ENCODE measurements at places on chromosomes 1 and 21. TPM values are rescaled to one million over a fixed set of nuclear protein-coding genes. Genes with fewer than 3 reads are reported as not detected.

RSPH1 gene
- total RNA-seq, result not detected

SYT6 gene
- total RNA-seq, result not detected

ZBTB21 gene
- total RNA-seq, result 12.0 TPM

TTLL7 gene
- 5.7 TPM for total RNA-seq

SLAMF8 gene
- 0.05 TPM for total RNA-seq

C1orf116 gene
- not detected for total RNA-seq

FCRL2 gene
- total RNA-seq, result not detected

GALE gene
- 80.7 TPM for total RNA-seq

LCE1B gene
- total RNA-seq, result not detected

GBP2 gene
- 71.9 TPM for total RNA-seq

YBX1 gene
- total RNA-seq, result 851 TPM

GSTM1 gene
- total RNA-seq, result not detected

ITLN2 gene
- not detected for total RNA-seq

DNA sequence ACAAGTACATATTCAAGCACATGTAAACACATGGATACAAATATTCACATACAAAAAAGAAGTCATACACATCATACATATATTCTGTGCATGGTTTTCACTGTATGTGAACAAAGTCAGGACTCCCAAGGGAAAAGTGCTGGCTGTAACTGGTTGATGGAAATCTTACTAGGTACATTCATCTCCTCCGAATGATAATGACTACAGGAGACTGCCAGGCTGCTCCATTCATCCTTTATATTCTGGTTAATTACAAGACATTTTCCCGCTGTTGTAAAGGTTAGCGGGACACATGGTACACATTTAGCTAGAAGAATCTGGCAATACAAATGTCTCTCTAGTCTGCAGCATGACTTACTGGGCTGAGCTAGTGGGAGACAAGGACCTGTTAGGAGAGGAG, 26.2 kb upstream of the HMGB4 start:
- DNase-seq, result no peak

DNA sequence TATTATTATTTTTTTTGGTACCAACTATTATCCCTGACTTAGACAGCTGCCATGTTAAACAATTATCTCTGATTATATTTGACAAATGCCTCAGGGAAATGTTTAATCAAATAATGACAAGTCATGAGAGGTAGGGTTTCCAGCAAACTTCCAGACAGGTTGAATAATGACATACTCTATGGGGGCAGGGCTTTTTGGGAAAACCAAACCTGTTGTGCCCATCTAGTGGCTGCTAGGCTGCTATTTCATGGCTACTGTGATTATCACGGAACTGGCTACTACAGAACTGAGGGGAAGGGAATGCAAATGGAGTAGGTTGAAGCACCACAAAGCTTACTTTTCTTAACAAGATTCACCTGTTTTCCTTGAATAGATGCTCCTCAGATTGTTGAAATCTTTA, 77.6 kb downstream of the DUSP10 start:
- DNase-seq, result no peak

GRCh38 chr21:31470896-31471694, 127.0 kb upstream of the TIAM1 start:
- no peak for DNase-seq

- no peak for DNase-seq
Observed at GRCh38 chr1:46996659-46997281, 26.7 kb upstream of the CYP4X1 start.

DNA sequence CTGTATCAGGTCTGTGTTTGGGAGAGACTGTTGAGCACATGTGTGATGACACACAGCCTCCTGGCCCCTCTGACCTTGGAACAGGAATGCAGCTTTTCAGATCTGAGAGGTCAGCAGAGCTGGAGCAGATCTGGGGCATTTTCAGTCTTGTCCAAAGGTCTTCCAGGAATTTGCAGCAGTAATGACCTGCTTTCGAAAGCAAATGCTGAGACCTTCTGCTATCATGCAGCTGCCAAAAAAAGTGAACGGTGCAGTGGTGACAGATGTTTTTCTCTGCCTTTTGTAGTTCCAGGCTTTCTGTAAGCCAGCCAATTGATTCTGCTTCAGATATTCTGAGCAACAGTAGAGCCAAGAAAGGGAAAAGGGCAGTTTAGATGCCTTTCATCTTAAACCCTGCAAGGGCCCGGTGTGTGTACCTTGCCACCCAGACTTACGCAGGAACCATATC, 137.8 kb upstream of the COA6 start:
- DNase-seq, result no peak

DNA sequence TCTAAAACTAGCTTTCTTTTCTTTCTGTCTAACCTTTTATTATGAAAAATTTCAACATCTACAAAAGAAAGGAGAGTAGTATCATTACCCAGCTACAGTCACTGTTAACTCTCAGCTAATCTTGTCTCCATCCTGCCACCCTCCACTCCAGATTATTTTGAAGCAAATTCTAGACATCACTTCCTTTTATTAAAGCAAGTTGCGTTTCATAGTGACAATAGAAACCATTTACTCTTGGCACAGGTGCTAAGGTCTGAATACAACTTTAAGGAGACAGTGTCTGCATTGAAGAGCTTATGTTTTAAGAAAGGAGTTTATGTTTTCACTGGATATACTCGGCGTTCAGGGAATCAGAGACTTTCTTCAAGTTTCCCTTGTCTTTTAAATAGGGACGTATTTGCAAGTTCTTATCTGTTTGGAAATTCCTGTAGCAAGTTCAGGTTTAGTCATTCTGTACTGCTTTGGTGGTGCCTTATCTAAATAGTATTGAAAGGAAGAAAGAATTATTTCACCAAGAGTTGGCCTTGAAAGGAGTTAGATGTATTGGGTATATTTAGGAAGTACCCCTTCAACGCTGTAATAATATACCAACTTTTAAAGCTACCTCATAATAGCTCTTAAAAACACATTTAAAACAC, 42.7 kb downstream of the ITSN1 start:
- peak; percentile 38 for DNase-seq

- no peak for DNase-seq
Observed at GRCh38 chr21:33069645-33069993, 322 bp upstream of the OLIG1 start.

GRCh38 chr1:238186887-238187574, 296.3 kb upstream of the ZP4 start:
- no peak for DNase-seq

- no peak for DNase-seq
Observed at GRCh38 chr21:31130821-31131220, 92.5 kb upstream of the KRTAP19-8 start.

DNA sequence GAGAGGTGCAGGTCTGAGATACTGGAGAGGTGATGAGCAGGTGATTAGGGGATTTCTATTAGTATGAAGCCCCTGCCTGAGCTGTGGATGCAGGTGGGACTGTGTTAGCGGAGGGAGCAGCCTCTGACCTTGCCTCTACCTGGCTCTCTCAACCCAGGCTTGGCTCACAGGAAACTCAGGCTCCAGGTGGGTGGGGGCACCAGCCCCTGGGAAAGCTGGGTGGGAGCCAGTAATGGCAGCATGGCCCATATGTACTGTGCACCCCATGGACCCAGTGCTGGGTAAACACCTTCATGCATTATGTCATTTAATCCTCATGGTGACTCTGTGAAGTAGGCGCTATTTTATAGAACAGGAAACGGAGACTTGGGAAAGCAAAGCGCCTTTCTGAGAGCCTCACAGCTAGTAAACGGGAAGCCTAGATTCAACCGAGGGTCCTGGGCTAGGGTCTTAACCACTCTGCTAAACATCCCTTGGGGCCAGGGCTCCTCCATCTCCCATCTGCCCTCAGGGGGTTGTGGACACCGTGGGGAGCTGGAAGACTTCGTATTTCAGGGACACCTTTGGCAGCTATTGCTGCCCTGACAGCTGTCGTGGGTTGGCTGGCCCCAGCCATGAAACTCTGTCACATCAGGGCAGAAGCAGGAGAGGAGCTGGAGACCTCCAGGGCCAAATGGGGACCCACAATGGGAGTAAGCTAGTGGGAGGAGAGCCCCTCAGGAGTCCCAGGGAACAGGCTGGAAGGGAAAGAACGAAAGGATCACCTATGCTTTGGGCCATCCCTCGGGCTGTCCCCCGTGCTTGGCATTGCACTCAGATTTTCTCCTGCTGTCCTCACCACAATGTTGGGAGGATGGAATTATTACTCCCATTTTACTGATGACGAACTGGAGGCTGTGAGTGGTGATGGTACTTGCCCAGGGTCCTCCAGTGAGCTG, 59.6 kb upstream of the CSF3R start:
- DNase-seq, result no peak

GRCh38 chr1:214067853-214068703, 80.3 kb downstream of the PROX1 start:
- no peak for DNase-seq

- DNase-seq, result peak; percentile 100
Observed at GRCh38 chr1:41955461-41956159, 36.9 kb upstream of the HIVEP3 start.

- DNase-seq, result peak; percentile 33
Observed at GRCh38 chr1:6819246-6820040, 34.2 kb downstream of the CAMTA1 start.

DNA sequence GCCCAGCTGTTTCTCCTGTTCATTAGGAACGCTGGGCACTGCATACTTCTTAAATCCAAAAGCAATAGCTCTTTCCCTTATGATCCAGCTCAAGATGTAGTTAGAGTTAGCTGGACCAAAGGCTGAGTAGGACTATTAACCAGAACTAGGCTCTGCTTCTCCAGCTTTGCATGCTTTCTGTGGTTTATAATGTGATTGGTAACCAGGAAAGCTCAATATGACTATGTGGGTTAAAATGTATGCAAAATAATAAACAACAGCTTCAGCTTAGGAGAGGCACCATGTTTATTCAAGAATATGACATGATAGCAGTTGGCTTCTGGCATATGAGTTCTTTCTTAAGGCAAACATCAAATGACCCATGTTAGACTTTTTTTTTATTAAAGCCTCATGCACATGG, 73.8 kb downstream of the LYPLAL1 start:
- no peak for DNase-seq

DNA sequence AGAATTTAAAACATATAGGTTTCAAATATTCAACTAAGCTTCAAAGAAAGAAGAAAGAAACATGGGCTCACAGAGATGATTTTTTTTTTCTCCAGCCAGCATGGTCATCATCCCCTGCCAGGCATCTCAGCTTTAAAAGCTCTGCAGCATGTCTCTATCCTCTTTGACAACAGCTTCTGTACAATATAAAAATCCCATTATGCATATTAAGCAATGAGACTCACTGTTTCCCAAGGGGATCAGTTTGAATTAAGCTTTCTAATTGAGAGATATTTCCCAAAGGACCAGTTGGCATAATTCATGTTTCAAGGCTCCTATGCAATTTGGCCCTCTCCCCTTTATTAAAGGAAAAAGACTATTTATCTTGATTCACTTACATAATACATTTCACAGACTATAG, 220.3 kb downstream of the GRIK1 start:
- DNase-seq, result no peak

DNA sequence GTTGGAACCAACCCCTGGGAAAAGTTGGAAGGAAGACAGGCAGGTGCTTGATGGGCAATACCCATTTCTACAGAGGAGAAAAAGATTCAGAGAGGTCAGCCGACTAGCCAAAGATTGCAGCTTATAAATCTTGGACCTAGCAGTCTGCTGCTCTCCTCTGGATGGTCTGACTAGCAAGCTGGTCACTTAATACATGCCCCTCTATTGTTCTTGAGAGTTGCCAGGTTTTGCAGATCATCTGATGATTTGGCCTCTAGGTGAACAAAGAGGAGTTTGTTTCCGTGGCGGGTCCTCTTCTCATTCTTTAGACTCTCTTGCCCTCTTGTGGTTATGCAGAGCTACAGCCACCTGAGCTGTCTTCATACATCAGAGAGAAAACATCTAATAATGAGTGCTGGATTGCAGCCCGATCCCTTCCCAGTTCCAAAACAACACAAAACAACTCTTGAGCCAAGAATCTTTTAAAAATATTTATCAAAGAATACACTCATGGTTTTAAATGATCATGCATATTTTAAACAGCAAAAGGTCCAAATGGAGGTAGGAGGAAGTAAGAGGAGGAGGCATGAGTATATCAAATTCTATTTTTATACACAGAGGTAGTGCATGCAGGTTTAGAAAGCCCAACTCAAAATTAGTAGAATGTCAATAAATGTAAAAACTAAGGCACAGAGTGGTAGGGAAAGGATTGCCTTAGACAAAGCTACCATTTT, 115.7 kb downstream of the SLC30A10 start:
- DNase-seq, result peak; percentile 65

DNA sequence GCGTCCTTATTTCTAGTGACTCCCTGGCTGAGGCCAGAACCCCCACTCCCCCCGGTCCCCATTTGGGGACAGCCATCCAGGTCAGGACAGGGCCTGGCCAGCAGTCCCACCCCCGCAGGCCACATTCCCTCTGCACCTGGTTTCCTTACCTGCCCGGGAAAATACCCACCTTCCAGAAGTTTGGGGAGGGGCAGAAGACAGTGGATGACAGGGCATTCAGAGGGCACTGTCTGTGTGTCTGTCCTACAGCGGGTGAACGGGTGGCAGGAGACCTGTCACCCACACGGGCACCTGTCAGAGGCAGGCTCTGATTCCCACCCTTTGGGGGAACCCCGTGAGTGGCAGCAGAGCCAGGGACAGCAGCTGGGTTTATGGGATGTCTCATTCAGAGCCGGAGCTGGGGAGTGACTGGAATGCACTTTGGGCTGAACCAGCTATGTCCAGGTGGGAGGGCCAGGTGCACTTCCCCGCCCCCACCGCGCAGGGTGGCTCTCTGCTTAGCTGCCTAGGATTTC, 2.0 kb downstream of the ARHGEF16 start:
- no peak for DNase-seq

- no peak for DNase-seq
Observed at GRCh38 chr1:247079141-247079874, 697 bp upstream of the ZNF670 start.

GRCh38 chr21:33308586-33309490, 15.9 kb upstream of the IFNAR1 start:
- DNase-seq, result peak; percentile 35

DNA sequence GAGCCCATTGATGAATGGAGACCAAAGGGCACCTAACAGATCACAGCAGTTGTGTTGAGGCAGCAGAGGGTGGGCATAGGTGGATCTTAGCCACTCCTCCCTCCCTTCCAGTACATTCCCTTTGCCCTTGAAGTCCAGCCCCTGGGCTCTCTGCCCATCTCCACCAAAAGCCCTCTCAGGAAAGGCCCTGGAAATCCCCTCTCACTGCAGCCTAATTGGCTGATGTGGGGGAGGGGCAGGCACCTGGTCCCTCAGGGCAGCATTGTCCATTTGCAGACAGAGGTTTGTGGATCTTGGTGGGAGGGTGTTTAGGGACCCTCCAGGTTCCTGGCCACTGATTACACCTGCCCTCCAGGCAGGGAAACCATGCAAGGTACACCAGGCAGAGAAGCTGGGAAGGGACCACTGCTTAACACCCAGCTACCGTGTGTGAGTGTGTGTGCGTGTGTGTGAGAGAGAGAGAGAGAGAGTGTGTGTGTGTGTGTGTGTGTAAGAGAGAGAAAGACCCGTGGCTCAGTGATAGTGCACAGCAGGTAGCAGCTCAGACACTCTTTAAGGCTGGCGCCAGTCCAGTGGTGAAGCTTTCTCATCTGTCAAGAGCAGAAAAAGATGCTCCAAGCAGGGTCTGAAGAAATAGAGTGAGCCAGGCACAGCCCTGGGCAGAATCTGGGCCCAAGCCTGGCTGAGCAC, 71.1 kb downstream of the MATN1 start:
- peak; percentile 31 for DNase-seq

- no peak for DNase-seq
Observed at GRCh38 chr1:217812175-217812574, 181.0 kb downstream of the SPATA17 start.

- peak; percentile 48 for DNase-seq
Observed at GRCh38 chr1:169060919-169061639, 45.4 kb upstream of the ATP1B1 start.

GRCh38 chr1:204950353-204951001, 79.8 kb downstream of the NFASC start:
- DNase-seq, result no peak

- DNase-seq, result peak; percentile 62
Observed at GRCh38 chr1:8889103-8889846, 10.8 kb upstream of the ENO1 start.
